ENCODE measurements at places on chromosomes 7 and 10.

DNA sequence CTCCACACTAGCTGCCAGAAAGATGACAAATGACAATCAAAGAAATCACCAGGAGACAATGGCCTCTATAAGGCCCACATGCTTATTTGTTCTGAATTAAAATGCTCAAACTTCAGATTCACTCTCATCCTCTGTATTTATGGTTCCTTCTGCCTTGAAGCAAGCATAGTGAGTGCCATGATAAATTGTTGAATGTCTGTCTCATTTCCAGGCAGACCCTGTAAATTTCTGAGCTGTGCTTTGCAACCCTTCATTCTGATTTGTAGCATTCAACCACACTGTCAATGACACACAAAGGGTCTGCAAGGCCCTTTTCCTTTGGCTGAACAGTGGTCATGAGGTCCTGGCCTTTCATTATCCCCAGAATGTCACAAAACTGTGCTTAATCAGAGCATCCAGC, 506.6 kb upstream of the GHITM start:
- DNase-seq, result no peak

DNA sequence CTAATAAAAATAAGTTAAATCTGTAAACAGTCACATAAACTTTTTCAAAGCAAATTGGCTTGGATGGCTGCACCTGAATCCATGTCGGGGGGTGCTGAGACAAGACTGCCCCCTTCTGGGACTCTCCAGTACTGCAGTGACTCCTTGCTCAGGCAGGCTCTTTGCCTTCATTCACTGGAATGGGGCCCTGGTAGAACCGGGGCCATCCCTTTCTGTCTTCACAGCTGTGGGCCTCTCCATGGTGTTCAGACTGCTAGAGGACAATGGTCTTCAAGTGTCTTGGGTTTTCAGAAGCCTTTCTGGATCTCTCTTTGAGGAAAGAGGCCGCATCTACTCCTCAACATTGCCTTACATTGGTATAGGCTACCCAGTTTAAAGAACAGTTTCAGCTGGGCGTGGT, 16.1 kb upstream of the IMPDH1 start:
- DNase-seq, result peak; percentile 88

DNA sequence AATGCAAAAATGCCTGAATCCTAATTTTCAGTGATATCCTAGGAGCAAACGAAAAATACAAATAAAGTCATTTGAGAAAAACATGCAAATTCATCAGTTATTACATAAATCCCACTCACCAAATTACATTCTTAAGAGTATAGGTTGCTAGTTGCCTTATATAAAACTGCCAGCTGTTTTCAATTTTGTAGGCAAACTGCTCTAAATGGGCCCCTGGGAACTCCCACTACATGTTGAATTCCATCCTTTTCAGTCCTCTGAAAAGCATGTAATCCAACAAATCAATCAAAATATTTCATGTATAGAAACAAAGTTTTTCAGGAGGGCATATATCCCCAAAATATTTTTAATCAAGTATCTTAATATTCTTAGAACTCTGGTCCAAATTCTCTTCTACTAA, 2.1 kb upstream of the JMJD1C start:
- DNase-seq, result no peak

DNA sequence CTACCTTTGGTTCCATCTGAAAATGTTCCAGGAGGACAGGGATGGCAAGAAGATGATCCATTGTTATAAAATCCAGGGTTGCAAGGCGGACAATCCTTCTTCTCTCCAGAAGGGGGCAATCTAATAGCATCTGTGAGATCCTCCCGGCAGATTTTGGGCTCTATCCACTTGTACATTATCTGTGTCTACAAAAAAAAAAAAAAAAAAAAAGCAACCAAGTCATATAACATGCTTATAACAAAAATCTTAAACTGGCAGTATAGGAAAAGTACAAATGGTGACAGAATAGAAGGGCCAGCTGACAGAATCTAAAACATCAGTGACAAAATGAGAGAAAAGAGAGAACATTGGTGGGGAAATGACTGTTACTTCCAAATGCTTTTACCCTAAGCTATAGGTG, 132.7 kb downstream of the ELAPOR2 start:
- no peak for DNase-seq

GRCh38 chr10:100567249-100567648, 31.5 kb downstream of the HIF1AN start:
- no peak for DNase-seq

DNA sequence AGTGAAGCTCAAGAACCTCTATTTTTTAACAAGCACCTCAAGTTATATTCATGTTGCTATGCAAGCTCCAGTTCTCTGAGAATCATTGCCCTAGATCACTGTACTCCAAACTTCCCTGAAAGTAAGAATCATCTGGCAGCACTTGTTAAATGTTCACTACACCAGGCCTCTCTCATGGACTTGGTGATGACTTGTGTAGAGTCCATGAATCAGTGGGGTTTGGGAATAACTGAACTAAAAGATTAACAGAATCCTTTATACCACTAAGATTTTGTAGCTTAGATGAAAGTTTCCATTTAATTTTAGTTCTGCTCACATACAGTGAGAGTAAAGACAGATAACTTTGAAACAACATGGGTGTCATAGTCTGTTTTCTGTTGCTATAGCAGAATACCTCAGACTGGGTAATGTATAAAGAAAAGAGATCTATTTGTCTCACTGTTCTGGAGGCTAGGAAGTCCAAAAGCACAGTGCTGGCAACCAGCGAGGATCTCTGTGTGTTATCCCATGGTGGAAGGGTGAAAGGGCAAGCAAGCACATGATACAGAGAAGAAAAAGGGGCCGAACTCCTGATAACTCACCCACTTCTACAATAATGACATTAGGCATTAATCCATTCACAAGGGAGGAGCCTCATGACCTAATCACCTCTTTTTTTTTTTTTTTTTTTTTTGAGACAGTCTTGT, 27.9 kb upstream of the AOAH start:
- DNase-seq, result no peak

DNA sequence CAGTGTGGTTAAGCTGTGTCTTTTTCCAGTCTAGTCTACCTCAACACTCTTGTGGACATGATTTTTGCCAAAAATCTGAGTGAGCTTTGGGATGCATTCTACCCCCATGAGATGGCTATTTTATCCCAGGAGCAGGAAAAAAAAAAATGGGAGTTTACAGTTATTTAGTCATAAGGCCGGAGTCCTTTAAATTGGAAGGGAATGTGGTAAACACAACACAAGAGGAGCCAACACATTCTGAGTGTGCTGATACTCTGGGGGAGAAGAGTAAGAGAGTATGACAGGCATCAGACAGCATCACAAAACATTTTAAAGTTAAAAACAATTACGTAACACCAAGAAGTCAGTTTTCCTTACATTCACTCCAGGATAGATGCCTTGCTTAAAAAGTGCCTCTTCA, 46.1 kb downstream of the C1GALT1 start:
- no peak for DNase-seq
